ENCODE measurements at places on chromosomes 3 and 15. TPM values are rescaled to one million over a fixed set of nuclear protein-coding genes. Genes with fewer than 3 reads are reported as not detected.

The ST3GAL6 gene
- 0.80 TPM for total RNA-seq

The CHMP2B gene
- 79.1 TPM for total RNA-seq

The ERC2 gene
- total RNA-seq = not detected

The MST1R gene
- 5.4 TPM for total RNA-seq

The SYNPR gene
- total RNA-seq = not detected

The NOX5 gene
- 0.16 TPM for total RNA-seq

The CPNE9 gene
- total RNA-seq = 0.15 TPM

The ACTC1 gene
- total RNA-seq = not detected

The LMAN1L gene
- not detected for total RNA-seq

The CKMT1B gene
- 5.1 TPM for total RNA-seq

The TMCO5A gene
- total RNA-seq = not detected

The IL16 gene
- not detected for total RNA-seq

The FETUB gene
- total RNA-seq = not detected

The GP9 gene
- total RNA-seq = not detected

The FANCD2OS gene
- total RNA-seq = not detected

The MLF1 gene
- total RNA-seq = 26.8 TPM

The FYTTD1 gene
- total RNA-seq = 26.3 TPM

The SEMA6D gene
- not detected for total RNA-seq

The RETNLB gene
- total RNA-seq = not detected

The PIGBOS1 gene
- total RNA-seq = 29.1 TPM

The MFSD1 gene
- total RNA-seq = 39.7 TPM

The GNB4 gene
- total RNA-seq = 14.9 TPM

The UBE3A gene
- total RNA-seq = 20.9 TPM

The PRKCI gene
- 14.9 TPM for total RNA-seq

The CCDC12 gene
- total RNA-seq = 56.8 TPM

The NUP210 gene
- total RNA-seq = 32.9 TPM

The CCDC39 gene
- total RNA-seq = not detected

The FBXW12 gene
- not detected for total RNA-seq

The CNTN6 gene
- not detected for total RNA-seq

The CEMIP gene
- 1.4 TPM for total RNA-seq

The GPR62 gene
- total RNA-seq = not detected

The ANKRD63 gene
- total RNA-seq = 0.41 TPM

The SLITRK3 gene
- total RNA-seq = not detected

The IDH2 gene
- 38.6 TPM for total RNA-seq

The LRIG1 gene
- total RNA-seq = 4.5 TPM

The SH2D7 gene
- total RNA-seq = not detected

The SLC9C1 gene
- not detected for total RNA-seq

The CHCHD6 gene
- 19.4 TPM for total RNA-seq

The ZNF860 gene
- total RNA-seq = 1.4 TPM

The FURIN gene
- 65.2 TPM for total RNA-seq
